ENCODE measurements at places on chromosomes 1 and 21. TPM values are rescaled to one million over a fixed set of nuclear protein-coding genes. Genes with fewer than 3 reads are reported as not detected.

Gene PRAMEF5
- not detected for polyA plus RNA-seq

Gene FMO2
- polyA plus RNA-seq = 0.52 TPM

Gene REN
- polyA plus RNA-seq = 61.7 TPM

Gene OR6Y1
- not detected for polyA plus RNA-seq

Gene UBE2G2
- 97.8 TPM for polyA plus RNA-seq

Gene CALML6
- 0.22 TPM for polyA plus RNA-seq

Gene POMGNT1
- polyA plus RNA-seq = 77.1 TPM

Gene POU3F1
- polyA plus RNA-seq = 1.1 TPM

Gene TRIM45
- polyA plus RNA-seq = 17.0 TPM

Gene JAK1
- polyA plus RNA-seq = 118 TPM

DNA sequence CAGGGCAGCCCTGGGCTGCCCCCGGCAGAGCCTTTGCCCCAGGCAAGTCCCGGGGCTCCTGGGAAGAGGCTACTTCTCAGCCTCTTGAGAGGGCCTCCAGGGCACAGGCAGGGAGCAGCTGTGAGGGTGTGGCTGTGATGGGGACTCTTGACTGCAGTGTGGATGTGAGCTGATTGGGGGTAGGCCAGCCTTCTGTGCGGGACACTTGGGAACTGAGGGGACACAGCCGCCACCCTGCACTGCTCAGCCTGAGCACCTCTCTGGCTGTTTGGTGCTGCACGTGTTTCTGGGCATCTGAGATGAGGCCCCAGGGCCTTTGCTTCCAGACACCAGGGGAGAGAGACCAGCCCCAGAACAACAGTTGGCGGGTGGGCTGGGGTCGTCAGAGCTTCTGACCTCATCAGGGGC lies 62.1 kb downstream of the SKI start:
- DNase-seq = no peak

DNA sequence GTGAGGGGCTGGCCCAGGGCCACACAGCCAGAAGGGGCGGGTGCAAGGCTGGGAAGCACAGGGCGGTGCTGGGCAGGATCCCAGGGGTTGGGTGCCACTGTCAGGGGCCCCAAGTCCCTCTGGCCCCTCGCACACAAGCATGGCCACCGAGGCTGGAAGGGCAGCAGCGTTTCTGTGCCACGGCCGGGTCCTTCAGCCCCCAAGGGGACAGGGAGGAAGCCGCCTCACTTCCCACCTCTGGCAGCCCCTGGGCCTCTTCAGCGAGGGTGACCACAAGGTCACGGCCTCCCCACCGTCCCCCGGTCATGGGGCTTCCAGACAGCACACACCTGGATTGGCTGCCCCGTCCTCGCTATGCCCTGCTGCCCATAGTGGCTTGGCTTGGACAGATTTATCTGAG lies 77.1 kb upstream of the TTC34 start:
- DNase-seq = no peak

- no peak for DNase-seq
Measured at GRCh38 chr1:165109013-165109412, 247.5 kb downstream of the LMX1A start.

DNA sequence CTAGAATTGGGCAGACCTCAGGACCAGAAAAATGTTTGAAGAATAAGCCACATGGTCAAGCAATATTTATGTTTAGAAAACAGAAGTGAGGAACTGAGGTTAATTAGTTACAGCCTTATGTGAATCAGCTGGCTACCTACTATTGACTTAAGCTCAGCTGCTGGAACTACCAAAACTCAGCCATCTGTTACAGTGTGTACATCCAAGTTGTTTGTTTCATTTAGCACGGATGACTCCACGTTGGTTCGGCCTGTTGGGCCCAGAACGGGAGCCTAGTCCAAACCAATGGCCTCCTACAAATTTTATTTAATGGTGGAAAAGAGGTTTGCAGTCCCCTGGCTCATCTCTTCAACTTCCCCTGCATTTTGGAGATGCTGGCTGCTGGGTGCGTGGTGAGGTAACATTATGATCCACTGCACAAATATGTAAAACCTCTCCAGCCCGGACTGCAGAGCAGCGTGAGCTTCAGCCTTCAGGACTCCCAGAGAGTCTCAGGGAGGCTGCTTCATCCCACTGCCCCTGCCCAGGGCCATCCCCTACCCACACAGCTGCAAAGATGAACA lies 143.4 kb downstream of the ZZZ3 start:
- DNase-seq = no peak

DNA sequence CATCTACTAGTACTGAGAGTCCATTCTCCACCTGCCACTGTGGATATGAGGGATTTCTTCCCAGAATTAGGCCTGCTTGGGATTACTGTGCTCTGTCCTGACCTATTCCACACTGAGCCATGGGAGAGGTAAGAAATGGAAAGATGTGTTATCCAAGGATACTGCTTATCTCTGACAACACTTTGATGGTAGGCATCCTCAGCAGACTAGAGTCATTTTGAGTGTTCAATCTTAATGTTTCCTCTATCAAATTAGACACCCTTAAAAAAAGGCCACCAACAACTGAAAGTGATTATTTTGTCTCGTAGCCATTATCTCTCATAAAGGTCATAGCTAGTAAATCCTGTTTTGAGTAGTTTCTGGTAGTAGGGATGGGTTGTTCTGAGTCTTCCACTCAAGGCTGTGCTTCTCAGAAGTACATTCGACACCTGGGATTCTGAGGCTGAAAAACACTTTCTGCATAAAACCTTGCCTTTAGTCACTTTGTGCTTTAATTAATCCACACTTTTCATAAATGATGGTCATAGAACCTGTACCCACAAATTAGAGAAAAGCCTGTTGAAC lies 8.8 kb downstream of the ATPAF1 start:
- DNase-seq = no peak

GRCh38 chr1:109901141-109901523 lies 9.5 kb upstream of the CSF1 start:
- no peak for DNase-seq

- no peak for DNase-seq
Measured at GRCh38 chr1:161915051-161915503, 108.6 kb downstream of the OLFML2B start.

- DNase-seq = no peak
Measured at GRCh38 chr1:185645162-185645640, 89.0 kb upstream of the HMCN1 start.

- no peak for DNase-seq
Measured at GRCh38 chr1:177137814-177138213, 26.7 kb downstream of the ASTN1 start.

DNA sequence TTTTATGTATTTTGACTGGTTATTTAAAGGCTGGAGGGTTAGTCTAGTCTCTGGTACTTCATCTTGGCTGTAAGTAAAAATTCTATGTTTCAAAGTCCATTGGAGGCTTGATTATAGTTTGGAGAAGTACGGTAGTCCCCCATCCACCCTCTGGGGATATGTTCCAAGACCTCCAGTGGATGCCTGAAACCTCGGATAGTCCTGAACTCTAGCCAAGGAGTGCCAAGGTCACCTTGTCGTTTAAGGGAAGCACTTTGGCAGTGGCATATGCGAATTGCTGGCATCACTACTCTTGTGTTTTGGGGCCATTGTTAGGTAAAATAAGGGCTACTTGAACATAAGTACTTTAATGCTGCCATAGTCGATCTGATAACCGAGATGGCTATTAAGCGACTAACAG lies 18.4 kb downstream of the CDC73 start:
- no peak for DNase-seq

GRCh38 chr1:161079436-161080110 lies 9.8 kb downstream of the NECTIN4 start:
- DNase-seq = no peak

DNA sequence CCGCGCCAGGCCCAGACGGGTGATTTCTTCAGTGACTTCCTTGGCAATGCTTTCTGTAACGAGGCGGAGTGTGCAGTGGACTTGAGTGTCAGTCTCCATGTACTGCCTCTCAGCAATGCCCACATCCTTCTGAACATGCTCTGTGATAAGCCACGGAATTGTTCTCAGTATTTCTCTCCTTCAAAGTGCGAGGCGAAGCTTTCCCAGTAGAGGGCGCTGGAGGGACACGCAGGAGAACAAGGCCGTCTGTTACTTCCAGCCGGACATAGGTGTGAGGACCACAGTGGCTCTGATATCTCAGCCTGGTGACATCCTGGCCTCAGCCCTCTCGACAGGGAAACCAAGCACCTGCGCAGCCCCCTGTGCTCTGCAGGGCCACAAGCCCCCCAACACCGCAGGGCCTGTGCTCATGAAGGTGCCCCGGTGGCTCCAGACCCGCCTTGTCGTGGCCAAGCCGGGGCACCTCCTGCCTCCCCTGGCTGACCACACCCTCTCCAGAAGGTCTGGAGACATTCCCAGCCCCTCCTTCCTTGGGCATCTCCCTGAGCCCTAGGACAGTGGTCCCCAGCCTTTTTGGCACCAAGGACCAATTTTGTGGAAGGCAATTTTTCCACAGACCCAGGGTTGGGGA lies 46.1 kb upstream of the BACE2 start:
- peak; percentile 69 for DNase-seq

DNA sequence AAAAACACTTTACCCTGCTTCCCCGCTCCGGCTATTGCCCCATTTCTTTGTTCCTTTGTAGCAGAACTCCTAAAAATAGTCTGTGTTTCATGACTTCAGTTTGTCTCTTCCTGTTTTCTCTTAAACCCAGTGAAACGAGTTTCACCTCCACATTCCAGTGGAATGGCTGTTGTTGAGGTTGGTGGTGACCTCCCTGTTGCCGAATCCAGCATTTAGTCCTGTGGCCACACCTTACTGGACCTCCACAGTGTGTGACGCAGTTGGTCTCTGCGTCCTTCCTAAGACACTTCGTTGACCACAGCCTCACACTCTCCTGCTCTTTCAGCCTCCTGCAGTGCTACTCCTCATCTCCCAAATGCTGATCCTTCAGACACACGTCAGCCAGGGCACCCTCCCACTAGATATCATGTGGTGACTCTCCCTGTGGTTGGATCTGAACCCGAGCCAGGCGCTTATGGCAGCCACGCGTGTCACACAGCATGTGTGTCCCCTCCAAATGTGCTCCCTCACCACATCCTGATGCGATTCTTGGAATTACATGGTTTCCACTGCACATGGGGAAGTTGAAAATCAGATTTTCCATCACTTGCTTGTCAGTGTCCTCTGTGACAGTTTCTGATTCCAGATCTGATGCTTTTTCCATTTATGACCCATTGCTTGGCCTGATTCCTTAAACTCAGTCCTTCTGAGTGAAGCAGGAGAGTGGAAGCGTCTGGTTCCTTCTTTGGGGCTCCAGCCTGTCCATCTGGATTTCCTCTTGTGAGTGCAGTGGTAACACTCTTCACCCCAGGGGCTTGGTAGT lies 99.1 kb upstream of the ARTN start:
- DNase-seq = no peak

- no peak for DNase-seq
Measured at GRCh38 chr21:40379881-40380810, 466.8 kb downstream of the DSCAM start.

GRCh38 chr1:54017979-54018378 lies at the start of gene LDLRAD1:
LDLRAD1 (minus strand) TSS chr1:54018186; CDS start chr1:54018112, 74 bp downstream.
- no peak for DNase-seq

GRCh38 chr1:21095976-21096375 lies 80.7 kb downstream of the EIF4G3 start:
- no peak for DNase-seq

GRCh38 chr21:40053007-40053406 lies 185.8 kb downstream of the PCP4 start:
- no peak for DNase-seq

GRCh38 chr1:225412803-225413351 lies 15.0 kb downstream of the LBR start:
- peak; percentile 33 for DNase-seq

- no peak for DNase-seq
Measured at GRCh38 chr1:11516961-11517635, 38.1 kb downstream of the DISP3 start.

DNA sequence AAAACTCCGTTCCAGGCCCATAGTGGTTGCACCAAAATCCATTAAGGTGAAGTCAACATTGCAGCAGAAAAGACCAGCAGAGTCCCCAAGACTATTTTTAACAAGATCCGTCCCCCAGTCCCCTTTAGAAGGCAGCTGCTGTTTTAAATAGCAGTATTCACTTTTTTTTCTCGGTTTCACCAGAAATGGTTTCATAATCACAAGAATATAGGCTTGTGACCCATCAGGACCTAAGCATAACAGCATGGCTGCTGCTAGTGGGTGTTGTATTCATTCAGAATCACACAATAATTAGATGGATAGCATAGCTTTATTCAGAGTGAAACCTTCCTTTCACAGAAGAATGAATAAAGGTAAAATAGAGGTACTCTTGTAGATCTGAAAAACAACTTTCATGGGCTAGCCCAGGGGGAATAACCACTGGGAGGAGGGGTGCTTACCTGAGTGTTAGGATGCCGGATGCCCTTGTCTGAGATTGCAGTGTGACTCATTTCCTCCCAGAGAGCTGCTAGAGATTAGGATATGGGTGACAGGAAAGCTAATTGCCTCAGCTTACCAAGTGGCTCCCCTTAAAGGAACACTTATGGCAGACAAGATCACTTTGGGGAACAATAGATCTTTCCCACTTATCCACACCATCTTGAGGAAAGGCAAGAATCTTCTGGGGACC lies 35.0 kb downstream of the ACKR1 start:
- no peak for DNase-seq

- no peak for DNase-seq
Measured at GRCh38 chr1:8011016-8011415, 15.1 kb downstream of the ERRFI1 start.

DNA sequence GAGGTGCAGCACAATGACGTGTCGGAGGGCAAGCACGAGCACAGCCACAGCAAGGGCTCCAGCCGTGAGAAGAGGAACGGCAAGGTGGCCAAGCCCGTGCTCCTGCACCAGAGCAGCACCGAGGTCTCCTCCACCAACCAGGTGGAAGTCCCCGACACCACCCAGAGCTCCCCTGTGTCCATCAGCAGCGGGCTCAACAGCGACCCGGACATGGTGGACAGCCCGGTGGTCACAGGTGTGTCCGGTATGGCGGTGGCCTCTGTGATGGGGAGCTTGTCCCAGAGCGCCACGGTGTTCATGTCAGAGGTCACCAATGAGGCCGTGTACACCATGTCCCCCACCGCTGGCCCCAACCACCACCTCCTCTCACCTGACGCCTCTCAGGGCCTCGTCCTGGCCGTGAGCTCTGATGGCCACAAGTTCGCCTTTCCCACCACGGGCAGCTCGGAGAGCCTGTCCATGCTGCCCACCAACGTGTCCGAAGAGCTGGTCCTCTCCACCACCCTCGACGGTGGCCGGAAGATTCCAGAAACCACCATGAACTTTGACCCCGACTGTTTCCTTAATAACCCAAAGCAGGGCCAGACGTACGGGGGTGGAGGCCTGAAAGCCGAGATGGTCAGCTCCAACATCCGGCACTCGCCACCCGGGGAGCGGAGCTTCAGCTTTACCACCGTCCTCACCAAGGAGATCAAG lies 107.5 kb upstream of the VAMP3 start:
- DNase-seq = no peak

- no peak for DNase-seq
Measured at GRCh38 chr1:215219372-215219771, 136.8 kb downstream of the KCNK2 start.

DNA sequence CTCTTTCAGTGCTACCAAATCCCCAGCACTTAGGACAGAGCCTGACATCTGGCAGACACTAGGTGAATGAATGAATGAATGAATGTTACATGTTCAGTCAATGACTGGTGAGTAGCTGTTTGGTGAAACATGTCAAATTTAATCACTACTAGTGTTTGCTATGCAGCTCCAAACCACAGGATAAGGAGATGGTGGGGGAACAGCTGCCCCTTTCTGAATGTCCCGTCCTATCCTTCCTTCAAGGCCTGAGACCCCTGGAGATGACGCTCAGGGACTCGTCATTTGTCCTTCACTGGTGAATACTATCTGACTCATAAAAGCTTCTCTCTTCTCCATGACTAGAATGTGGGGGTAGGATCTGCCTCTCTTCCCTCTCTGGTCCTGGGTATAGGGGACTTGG lies 175.4 kb downstream of the HIVEP3 start:
- DNase-seq = no peak
